Activated CD4-positive, alpha-beta T cell treated with anti-CD3 and anti-CD28 coated beads, Interleukin-2, amount 10 ng/mL, durations not matched to agents 7 days and 5 days (primary cell): ENCODE measurements at places on chromosomes 4 and X.

DNA sequence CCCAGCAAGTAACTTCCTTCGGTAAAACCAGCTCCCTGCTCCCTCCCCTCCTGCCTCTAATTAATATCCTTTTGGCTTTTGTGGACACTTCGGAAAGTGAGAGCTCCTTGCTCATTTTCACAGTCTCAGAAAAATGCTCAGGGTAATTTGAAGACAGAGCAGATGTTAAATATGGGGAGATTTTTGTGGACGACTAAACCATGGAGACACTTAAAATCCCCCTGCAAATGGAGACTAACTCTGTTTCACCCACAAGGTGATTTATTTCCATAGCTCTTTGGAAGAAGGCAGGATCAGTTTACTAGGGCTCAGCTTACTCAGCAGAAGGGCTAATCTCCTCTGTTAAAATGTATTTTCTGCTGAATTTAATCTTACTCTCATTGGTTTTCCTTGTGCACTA is 12.2 kb upstream of the AMOT start:
- no peak for DNase-seq

DNA sequence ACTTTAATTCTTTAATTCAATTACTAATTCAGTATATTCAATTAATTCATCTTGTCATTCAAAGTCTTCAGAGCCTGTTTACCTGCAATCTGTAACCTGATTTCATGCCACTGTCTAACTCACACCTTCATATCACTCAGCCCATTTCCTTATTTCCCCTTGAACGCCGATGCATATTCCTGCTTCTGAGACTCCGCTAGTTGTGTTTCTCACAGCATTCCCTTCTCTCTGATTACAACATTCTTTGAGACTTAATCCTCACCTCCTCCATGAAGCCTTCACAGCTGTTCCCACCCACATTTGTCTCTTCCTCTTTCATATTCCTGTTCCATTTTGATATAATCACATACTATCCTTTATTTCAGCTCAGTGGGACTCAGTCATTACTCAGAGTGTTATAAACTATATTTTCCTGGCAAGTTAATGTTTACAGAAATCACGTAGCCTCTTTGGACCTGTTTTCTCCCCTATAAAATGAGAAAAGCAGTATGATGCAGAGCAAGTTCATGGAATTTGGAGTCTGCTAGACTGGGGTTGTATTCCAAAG is 69.0 kb downstream of the MAP9 start:
- DNase-seq, result no peak

GRCh38 chr4:61011051-61011450 is 189.1 kb upstream of the ADGRL3 start:
- no peak for DNase-seq

DNA sequence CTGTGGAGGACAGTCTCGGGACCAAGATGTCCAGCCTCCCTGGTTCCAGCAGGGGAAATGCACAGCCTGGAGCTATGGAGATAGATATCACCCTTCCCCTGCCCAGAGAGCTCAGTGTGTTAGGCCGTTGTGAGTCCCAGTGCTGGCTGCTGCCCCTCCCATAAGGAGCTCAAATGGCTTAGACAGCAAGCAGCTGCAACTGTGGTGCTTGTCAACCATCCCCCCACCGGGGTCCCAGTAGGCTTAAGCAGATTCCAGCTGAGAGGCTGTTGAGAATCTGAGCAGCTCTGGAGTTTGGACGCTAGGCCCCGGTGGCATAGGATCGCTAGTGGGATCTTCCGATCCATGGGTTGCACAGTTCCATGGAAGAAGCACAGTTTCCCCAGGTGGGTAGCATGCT is 181.8 kb upstream of the POF1B start:
- no peak for DNase-seq

GRCh38 chr4:138656990-138657389 is 358.6 kb upstream of the NOCT start:
- no peak for DNase-seq

- no peak for DNase-seq
Measured at GRCh38 chrX:35351212-35351611, 408.6 kb downstream of the FAM47B start.

DNA sequence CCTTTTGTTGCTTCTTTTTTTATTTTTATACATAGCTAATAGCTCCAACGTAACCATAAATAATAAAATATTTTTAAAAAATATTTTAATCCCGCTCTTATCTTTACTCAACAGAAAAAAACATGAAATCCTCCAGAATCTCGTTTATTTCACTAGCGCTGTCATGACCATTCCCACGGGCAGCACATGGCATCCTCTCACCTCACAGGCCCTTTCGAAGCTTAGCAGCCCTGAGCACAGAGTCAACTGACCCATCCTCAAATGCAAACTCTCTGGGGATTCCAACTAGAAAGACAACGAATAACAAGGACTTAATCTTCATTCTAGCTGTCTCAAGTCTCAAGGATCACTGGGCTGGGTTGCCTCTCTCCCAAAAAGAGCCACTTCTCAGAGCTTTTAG is 285.9 kb upstream of the PPARGC1A start:
- DNase-seq, result no peak

DNA sequence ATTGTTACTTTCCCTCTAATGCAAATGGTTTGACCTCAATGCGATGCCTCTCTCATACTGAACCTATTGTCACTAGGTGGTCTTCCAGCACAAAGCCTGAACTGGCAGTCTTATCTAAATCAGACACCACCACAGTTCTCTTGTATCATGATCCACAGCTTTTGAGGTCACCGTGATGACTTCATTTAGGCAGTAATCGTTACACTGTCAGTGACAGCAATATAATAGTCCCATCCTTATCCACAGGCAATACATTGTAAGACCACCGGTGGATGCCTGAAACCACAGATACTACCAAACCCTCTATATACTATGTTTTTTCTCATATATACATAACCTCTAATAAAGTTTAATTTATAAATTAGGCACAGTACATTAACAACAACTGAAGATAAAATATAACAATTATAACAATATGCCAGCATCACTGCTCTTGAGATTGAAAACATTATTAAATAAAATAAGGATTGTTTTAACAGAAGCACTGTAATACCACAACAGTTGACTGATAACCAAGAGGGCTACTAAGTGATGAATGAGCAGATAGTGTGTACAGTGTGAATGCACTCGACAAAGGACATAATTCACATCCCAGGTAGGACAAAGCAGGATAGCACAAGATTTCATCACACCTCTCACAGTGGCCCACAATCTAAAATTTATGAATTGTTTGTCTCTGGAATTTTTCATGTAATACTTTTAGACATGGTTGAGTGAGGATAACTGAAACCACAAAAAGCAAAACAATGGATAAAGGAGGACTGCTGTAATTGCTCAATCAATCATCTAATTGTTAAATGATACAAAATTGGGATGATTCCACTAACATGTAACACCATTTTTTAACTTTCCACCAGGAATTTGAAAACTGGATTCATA is 419.4 kb downstream of the CENPC start:
- DNase-seq, result no peak
